ENCODE measurements at places on chromosomes 4 and X.

DNA sequence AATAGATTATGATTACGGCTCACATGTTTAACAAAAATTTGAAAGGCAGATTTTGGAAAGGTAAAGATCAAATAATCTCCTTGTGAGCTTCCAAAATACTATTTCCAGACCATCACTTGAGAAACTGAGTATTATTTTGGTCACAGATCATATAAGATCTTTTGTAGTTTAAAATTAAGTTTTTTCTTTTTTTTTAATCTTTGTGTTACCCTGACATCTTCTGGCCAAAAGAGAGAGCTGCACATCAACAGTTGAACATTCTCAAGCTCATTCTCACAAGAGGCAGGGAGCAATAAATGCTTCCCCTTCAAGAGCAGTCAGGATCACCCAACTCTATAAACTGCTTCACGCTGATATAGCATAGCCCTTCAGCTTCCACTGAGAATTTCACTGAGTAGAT lies 15.9 kb downstream of the TMEM192 start:
- DNase-seq, result no peak

GRCh38 chr4:8771666-8772065 lies 100.0 kb downstream of the HMX1 start:
- DNase-seq, result no peak

- DNase-seq, result no peak
Measured at GRCh38 chr4:8316251-8316771, 46.8 kb downstream of the HTRA3 start.

DNA sequence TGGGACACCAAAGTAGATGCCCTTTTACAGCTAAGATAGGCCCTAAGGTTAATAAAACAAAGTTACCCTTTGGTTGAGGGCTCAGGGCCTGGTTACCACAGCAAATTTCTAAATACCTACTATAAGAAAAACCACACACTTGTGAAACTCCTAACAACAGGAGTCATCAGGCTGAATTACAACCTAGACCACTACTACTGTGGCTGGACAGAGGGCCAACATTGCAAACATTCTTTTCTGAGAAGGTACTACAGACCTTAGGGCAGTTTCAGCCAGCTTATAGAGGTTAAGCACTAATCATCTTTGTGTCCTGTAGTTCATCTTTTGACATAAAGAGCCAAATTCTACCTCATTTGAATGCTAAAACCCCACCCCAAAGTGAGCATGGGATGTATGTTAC lies 504.0 kb downstream of the RAPGEF2 start:
- DNase-seq, result no peak

DNA sequence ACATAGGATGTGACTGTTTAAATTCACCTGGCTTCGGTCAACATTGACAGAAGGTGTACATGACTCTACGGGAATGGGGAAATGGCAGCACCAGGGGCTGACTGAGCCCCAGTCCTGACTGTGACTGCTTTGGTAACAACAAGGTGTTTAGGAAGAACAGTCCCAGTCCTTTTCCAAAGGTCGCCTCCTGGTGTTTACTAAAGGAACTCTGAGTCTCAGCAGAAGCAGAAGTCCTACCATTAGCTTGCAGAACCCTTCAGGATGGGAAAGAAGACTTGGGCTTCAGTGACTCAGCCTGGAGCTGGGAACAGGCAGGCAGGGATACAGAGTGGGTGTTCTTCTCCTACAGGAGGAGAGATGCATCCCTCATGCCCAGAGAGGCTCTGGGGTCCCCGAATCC lies 103.3 kb downstream of the MGST2 start:
- DNase-seq, result no peak

- DNase-seq, result no peak
Measured at GRCh38 chr4:1004557-1005485, 6.6 kb upstream of the FGFRL1 start.

GRCh38 chr4:52964011-52964410 lies 101.9 kb downstream of the RASL11B start:
- no peak for DNase-seq

DNA sequence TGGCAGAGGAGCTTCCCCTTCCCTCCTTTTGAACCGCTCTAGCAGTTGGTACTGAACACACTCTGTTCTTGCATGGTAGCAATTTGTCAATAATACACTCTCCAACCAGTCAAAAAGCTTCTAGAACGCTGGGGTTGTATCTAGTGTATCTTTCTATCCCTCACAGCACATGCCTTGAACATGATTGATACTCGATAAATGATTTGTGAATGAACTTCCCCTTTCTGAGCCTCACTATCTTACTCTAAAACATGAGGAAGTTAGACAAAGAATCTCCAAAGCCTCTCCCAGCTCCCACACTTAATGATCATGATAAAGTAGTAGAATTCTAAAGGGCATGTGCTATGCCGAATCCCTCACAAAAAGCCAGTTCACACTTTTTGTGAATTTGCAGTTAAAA lies 64.4 kb downstream of the DLG3 start:
- no peak for DNase-seq

GRCh38 chrX:110173192-110174175 lies 144.4 kb downstream of the AMMECR1 start:
- no peak for DNase-seq

GRCh38 chr4:176377780-176378179 lies 58.0 kb downstream of the SPCS3 start:
- DNase-seq, result no peak

DNA sequence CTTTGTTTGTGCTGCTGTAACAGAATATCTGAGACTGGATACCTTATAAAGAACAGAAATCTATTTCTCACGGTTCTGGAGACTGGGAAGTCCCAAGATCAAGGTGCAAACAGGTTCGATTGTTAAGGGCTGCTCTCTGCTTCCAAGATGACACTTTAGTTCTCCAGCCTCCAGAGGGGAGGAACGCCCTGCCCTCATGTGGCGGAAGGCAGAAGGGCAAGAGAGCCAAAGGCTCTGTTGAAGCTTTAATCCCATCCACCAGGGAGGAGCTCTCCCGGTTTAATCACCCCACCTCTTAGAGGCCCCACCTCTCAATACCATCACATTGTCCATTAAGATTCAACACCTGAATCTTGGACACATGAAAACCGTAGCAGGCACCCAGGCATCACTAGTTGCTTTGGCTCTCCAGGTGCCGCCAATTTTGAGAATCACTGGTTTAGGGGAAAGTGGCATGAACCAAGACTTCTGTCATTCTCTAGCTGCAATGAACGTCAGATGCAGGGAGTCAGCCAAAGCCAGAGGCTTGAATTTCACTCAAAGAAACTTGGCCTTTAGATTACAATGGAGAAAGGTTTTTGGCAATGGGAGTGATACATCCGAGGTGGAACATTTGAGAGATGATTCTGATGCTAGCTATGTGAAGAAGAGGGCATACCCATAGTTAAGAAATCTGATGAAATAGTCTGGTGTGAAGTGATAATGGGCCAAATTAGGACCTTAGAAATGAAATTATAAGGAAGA lies 15.7 kb downstream of the FHL1 start:
- peak; percentile 66 for DNase-seq

DNA sequence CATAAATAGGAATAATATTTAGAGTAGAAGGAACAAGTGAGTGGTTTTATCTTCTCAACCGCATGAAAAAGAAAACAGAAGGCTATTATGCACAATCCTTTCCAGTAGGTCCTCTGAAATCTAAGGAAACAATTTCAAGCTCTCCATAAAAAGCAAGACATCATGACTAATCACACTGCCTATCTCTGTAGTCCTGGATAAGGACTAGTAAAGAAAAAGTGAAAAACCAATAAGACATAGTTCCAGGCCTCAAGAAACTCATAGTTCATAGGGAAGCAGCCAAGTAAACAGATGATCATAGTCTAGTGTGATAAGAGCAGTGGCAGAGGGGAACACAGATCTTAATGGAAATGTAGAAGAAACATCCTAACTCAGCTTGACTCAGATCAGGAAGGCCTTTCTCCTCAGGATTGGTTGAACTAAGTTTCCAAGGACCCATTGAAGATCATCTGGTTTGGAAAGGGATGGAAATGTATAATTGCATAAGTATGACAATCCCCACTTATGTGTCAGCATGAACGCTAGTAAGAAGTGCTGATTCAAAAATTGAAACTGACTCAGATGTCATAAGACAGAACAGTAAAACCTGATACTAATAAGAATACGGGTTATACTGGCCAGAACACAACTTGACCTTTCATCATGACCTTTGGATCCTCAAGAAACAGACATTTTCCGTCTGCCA lies 155.3 kb downstream of the GRIA3 start:
- DNase-seq, result no peak

GRCh38 chrX:32276153-32276552 lies 935.2 kb downstream of the DMD start:
- DNase-seq, result no peak

GRCh38 chrX:153934148-153934761 lies 582 bp downstream of the NAA10 start:
- DNase-seq, result no peak

DNA sequence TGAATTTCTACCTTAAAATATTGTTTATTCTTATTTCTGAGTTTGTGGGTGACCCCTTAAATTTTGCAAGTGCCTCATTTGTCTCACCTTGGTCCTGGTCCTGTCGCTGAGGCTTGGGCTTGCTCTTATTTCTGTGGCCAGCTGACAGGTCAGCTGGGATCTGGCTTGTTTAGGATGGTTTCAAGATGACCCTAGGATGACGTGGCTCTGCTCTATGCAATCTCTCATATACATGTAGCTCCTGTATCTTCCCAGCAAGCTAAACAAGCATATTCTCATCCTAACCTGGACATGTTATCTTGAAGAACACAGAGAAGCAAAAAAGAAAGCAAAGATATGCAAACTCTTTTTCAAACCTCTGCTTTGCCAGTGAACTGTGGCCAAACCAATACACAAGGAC lies 158.4 kb downstream of the BANK1 start:
- DNase-seq, result no peak

GRCh38 chr4:165716472-165716871 lies 156.6 kb upstream of the TLL1 start:
- no peak for DNase-seq

DNA sequence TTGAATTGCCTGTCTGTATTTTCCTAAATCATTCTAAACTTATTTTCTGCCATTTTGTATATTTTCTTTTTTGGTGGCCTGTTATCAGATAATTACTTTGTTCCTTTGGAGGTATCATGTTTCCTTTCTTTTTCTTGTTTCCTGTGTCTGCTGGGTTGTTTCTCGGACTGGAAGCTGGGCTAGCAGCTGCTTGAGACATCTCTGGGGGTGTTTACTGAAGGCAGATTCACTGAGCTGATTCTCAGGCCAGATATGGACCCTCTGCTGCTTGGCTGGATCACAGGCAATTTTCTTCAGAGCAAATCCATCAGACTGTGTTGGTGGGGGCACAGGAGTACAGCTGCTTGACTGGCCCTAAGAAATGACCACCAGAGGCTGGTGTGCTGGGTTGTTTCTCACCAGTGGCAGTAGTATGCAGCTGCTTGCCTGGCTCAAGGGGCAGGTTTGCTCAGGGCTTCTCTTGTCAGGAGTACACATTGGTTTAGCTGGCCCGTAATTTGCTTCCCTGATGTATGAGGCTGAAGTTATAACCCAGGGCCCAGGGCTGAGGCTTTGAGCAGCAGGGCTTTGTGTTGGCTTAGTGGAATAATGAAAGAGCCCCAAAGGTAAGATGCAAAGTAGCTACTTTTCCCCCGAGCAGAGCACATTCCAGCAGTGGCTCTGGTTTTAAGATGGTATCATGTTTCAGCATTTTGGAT lies 680.6 kb downstream of the TECRL start:
- no peak for DNase-seq

DNA sequence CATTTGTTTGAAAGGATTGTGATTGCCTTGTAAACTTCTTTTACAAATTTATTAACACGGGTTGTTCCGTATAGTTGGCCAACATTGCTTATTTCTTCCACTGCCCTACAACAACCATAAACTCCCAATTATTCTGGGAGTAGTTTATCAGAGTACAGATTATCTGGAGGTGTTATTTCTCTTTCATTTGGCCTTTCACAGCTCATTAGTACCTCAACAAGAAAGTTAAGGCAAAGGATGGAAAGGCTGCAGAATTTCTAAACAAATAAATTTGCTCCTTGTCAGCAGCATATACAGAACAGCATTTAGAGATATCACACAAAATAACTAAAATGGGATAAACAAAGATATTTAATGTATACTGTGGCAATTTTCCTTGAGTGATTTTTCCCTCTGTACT lies 548.8 kb downstream of the DMD start:
- DNase-seq, result no peak

GRCh38 chr4:177119691-177120090 lies 190.0 kb upstream of the NEIL3 start:
- DNase-seq, result no peak

DNA sequence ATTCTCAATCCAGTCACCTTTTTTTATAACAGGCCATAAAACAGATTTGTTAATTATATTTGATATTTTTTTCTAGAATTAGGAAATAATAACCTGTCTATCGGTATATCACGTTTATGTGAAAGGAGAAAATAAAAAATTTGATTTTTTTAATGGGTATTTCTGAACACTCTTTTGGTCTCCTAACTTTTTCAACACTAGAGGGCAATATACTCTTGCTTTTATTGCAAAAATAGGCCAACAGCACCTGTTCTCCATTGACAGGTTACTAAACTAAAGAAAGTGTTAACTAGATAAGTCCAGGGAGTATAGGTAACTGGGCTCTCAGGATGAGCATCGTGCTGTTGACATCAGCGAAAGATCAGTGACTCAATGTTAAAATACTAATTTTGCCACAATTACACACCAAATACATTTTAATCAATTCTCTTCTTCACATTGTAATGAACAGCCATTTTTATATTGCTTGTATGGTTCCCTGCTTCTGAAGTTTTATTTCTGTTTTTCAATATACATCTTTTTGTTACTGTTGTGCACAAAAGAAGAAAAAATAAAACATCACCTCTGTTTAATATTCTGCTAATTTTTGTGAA lies 22.8 kb downstream of the NDST4 start:
- no peak for DNase-seq

Data from transverse colon (tissue), 4 donors.